ENCODE measurements at places on chromosomes 4 and X.

- DNase-seq: no peak
Observed at GRCh38 chr4:181830404-181831035, 412.7 kb upstream of the TENM3 start.

DNA sequence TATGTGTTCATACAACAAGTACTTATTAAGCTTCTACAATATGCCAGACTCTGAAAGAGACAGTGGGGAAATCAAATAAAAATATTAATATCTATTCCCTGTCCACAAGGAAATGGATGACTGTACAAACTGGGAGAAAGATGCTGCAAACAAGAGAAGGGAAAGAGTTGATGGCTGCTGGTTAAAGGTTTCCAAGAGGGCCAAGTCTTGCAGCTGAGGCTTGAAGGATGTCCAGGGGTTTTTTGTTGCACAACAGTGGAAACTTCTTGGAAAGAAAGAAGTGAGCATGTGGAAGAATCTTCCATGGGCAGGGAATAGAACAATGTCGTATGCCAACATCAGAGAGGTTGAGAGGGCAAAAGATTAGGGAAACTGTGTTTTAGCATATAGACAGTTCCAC is 95.8 kb downstream of the MID1 start:
- no peak for DNase-seq

GRCh38 chr4:30808276-30808675 is 88.1 kb downstream of the PCDH7 start:
- no peak for DNase-seq

DNA sequence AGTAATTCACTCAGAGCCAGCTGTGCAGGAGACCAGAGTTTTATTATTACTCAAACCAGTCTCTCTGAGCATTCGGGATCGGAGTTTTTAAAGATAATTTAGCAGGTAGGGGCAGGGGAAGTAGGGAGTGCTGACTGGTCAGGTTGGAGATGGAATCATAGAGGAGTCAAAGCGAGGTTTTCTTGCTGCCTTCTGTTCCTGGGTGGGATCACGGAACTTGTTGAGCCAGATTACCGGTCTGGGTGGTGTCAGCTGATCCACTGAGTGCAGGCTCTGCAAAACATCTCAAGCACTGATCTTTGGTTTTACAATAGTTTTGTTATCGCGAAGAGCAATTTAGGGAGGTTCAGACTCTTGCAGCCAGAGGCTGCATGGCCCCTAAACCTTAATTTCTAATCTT is 63.6 kb downstream of the TRIM2 start:
- no peak for DNase-seq

GRCh38 chr4:2511645-2512131 is 24.8 kb upstream of the FAM193A start:
- no peak for DNase-seq

DNA sequence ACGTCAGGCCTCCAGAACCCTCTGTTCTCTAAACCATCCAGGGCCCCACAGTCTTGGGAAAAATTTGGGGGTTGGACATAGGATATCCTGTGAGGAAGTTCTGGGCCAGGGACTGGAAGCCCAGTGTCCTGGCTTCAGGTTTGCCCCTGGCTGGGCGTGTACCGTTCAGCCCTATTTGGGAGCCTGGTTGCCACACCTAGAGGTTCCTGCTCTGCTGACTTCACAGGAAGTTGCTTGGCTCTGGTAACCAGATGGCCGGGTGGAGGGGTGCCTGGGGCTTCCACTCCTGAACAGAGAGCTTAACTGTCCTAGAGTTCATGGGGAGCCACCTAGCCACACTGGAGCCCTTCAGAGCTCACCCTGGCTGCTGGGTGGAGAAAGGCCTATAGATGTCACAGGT is 1.1 kb downstream of the TAFAZZIN start:
- DNase-seq: no peak

DNA sequence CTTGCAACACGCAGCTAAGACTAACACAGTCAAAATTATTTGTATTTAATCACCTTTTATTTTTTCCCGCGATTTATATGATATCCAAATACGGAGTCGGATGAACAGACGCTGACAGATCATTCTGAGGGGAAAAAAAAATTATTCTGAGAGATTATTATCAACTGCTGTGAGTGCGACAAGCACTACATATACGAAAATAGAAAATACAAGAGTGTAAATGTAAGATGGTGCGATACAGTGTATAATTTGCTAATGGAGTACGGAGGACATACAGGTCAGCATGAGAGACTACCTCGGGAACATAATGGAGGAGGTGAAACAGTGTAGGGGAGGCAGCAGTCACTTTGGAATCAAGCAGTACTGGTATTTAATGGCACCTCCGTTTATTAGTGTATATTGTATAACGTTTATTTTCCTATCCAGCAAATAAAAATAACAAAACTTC is 2.8 kb upstream of the LIN54 start:
- no peak for DNase-seq

DNA sequence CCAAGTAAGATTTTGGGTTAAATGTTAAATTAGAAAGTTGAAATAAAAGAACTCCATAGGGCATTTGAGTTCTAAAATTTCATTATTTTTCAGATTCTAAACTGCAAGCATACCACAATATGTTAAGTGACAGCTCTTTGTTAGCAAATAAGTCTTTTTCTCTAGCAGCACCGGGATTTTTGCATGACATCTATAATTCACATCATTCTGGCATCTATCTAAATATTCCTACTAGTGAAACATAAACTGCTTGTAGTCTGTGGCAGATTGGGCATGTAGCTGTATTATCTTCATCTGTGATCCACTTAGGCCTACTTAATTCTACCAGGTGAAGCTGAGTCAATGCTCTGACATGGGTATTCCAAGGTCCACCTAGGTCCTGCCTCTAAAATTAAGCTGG is 32.1 kb upstream of the KLHL13 start:
- DNase-seq: no peak

- no peak for DNase-seq
Observed at GRCh38 chr4:165234766-165235165, 27.4 kb downstream of the KLHL2 start.

Data from activated CD8-positive, alpha-beta memory T cell treated with anti-CD3 and anti-CD28 coated beads, Interleukin-2, amount 50 U/mL, for 4 hours (primary cell).